Activated T-cell treated with anti-CD3 and anti-CD28 coated beads, Interleukin-2, amount 50 U/mL, for 4 hours (primary cell): ENCODE measurements at places on chromosomes 2 and 18.

GRCh38 chr2:142100139-142100873 is 30.5 kb downstream of the LRP1B start:
- no peak for DNase-seq

GRCh38 chr18:12293831-12294230 is 14.2 kb upstream of the TUBB6 start:
- no peak for DNase-seq

DNA sequence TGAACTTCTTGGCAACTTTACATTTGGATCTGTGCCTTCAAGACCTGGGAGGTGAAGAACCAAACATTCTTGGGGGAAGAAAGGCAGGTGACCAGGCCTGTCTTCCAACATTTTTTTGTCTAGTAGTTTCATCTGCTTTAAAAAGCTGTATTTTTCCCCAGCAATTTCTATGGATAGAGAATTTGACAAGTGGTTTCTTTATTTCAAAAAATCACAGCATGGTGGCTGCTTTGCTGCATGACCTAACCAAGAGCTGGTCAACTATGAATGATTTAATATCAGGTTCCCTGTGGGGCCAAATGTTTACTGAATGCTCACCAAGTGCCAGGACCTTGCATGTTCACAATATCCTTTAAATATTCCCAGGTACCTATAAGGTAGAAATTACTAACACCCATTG is 19.1 kb downstream of the LRP2 start:
- no peak for DNase-seq

DNA sequence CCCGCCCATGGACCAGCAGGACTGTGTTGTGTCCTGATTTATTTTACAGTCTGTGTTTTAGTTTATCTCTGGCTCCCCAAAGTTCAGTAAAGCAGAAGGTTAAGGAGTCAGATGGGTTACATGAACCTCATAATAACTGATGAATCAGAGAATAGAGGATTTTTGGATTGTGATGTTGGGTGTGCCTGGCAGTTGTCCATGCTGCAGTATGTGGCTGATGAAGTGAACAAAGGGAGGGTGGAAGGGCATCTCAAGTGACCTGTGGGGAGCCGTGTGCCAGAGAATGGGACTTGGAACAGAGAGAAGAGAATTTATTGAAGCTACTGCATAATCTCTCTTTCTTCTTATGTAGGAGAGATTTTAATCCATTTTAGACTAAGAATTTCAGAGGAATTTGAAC is 145.5 kb downstream of the MAP4K4 start:
- no peak for DNase-seq

DNA sequence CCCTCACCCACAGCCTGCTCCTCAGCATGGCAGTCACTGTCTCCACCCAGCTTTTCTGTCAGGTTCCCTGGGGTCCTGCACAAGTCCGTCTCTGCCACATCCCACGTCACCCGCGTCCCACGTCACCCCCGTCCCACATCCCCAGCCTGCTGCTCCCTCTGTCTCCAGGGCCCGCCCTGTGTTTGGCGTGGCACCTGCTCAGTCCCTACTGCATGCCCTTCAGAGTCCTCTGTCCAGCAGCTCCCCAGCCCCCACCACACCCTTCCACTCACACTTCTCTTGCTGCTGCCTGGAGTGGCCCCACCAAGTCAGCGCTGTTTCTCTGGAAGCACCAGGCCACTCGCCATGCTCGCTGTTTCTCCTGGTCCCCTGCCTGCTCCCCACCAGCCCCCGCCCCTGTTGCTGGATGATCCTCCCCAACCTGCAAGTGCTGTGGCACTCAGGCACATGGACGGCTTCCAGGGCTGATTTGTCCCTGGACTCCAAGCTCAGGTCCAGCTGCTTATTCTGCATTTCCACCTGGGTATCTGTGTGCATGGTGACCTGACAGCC is 18.8 kb downstream of the ATG4B start:
- no peak for DNase-seq

- DNase-seq = no peak
Observed at GRCh38 chr2:55107436-55107835, 57.2 kb upstream of the RTN4 start.

GRCh38 chr2:167851876-167852275 is 395.5 kb downstream of the STK39 start:
- DNase-seq = no peak

GRCh38 chr2:86789687-86790133 is 1.0 kb downstream of the CD8A start:
- DNase-seq = no peak

DNA sequence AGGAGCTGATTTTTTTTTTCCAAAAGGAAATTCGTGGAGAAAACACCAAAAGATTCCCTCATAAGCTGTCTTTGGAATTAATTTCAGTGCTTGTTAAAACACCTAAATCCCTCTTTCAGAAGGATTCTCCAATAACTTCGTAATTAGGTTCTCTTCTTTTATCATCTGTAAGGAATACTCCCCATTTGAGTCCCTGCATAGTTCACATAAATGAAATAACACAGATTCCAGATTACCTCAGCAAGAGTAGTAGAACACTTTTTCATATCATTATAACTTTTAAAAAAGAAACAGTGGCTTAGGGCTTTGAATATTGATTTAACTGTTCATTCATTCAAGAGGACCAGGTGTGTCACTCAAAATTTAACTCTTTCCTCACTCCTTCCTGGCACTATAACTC is 55.5 kb downstream of the ARHGAP28 start:
- DNase-seq = no peak

GRCh38 chr18:79388043-79388442 is 7.7 kb upstream of the NFATC1 start:
- DNase-seq = no peak

DNA sequence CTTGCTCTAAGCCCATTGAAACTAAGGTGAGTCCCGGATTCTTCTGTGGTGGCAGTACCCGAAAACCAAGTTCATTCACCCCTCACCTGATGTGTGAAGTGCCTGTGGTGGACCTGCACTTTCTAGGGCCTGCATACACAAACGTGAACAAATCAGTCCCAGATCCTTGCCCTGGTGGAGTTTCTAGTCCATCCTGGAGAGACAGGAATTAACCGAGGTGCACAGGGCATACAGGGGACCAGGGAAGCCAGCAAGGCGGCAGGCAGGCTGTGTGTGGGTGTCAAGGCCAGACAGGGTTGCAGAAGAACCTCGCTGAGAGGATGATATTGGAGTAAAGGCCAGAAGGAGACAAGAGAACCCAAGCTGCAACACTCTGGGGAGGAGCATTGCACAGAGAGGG is 106.1 kb downstream of the SMIM21 start:
- no peak for DNase-seq

GRCh38 chr2:120347396-120348060 is 1.6 kb downstream of the INHBB start:
- DNase-seq = no peak

- DNase-seq = no peak
Observed at GRCh38 chr2:24588294-24588693, 97.2 kb downstream of the NCOA1 start.
